ENCODE measurements at places on chromosomes 12 and 14. TPM values are rescaled to one million over a fixed set of nuclear protein-coding genes. Genes with fewer than 3 reads are reported as not detected.

The TRPV4 gene
- not detected for total RNA-seq

The PTGER2 gene
- total RNA-seq, result 2.4 TPM

The IL26 gene
- 0.56 TPM for total RNA-seq

The KIF26A gene
- 0.28 TPM for total RNA-seq

The SPIC gene
- not detected for total RNA-seq

The SCFD1 gene
- 47.5 TPM for total RNA-seq

The ACOT6 gene
- total RNA-seq, result 0.18 TPM

The DLK1 gene
- not detected for total RNA-seq

The ARMH4 gene
- not detected for total RNA-seq

The KRT73 gene
- total RNA-seq, result 1.9 TPM

The SLC4A8 gene
- total RNA-seq, result 2.0 TPM

The ACOT4 gene
- 3.1 TPM for total RNA-seq

The NTN4 gene
- not detected for total RNA-seq

- no peak overlapping the region for H3K27ac ChIP-seq
- no peak overlapping the region for H3K4me3 ChIP-seq
- no peaks in the 10 kb centered on the region for H3K27me3 ChIP-seq
- H3K36me3 ChIP-seq, result no peaks in the 10 kb centered on the region
- no peaks in the 10 kb centered on the region for H3K4me1 ChIP-seq
These were observed 77.0 kb upstream of the BCL11B start for GRCh38 chr14:99348816-99349614.

DNA sequence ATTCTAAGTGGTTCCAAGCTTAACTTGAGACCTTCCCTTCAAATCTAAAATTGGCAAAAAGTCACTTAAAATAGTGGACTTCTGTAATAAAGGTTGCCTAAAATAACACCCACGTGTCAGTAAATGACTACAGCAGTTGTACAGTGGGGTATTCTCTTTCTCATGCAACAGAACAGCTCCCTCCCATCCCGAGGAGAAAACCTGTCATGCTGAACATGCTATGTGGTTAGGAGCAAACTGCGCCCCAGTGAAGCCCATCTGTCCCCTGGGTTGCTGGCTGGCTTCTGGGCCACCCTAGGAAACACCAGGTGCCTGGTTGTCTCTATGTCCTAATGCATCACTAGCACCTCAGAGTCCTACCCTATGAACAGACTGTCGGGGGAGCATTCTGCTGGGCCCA is 2.7 kb downstream of the BTBD6 start:
- H3K27ac ChIP-seq, result no peak overlapping the region
- H3K4me3 ChIP-seq, result no peak overlapping the region
- peaks cover 21% of the 10 kb centered on the region for H3K36me3 ChIP-seq
- H3K4me1 ChIP-seq, result peaks cover 10% of the 10 kb centered on the region
- no peaks in the 10 kb centered on the region for H3K27me3 ChIP-seq

GRCh38 chr14:56394826-56395530 is 184.6 kb upstream of the TMEM260 start:
- no peaks in the 10 kb centered on the region for H3K27me3 ChIP-seq
- no peak for DNase-seq
- H3K4me3 ChIP-seq, result no peak overlapping the region
- H3K36me3 ChIP-seq, result no peaks in the 10 kb centered on the region
- H3K4me1 ChIP-seq, result no peaks in the 10 kb centered on the region

DNA sequence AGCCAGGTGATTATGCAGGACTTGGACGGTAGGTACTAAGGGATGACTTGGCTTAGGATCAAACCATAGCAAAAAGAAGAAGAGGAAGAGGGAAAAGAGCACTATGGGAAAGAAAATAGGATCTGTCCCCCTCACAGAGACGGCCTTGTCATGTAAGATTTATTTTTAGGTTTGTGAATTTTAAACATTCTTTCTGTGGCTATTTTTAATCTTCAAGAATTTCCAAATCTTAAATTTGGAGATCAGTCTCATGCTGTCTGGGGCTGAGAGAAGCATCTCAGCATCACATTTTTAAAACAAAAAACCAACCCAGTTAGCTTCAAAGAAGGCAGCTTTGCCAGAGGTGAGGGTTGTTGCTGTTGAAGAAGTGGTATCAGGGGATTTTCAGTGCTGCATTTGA is 52.6 kb upstream of the STRN3 start:
- no peak overlapping the region for H3K4me3 ChIP-seq
- DNase-seq, result no peak
- H3K27me3 ChIP-seq, result no peaks in the 10 kb centered on the region

GRCh38 chr12:102759466-102759865 is 157.6 kb downstream of the PAH start:
- no peaks in the 10 kb centered on the region for H3K36me3 ChIP-seq
- no peak overlapping the region for H3K4me3 ChIP-seq
- H3K27me3 ChIP-seq, result no peaks in the 10 kb centered on the region
- DNase-seq, result no peak
- H3K27ac ChIP-seq, result no peak overlapping the region

DNA sequence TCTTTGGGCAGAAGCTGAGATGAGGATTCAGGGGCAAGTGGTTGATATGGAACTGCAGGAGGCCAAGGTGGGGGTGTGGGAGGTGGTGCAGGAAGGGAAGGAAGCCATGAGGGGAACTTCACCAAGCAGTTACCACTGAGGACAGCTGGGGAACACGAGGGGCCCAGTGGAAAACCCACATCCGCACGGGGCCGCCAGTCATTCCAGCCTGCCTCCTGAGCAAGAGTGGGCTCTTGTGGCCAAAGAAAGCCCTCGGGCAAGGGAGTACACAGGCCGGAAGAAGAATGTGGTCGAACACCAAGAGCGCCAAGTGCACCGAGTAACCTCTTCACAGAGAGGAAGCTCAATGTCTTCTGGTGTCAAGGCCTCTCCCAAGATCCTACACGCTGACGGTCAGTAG is 252.2 kb upstream of the FOXN3 start:
- no peaks in the 10 kb centered on the region for H3K27me3 ChIP-seq
- no peak overlapping the region for H3K4me3 ChIP-seq
- H3K4me1 ChIP-seq, result peaks cover 30% of the 10 kb centered on the region
- peak; percentile 43 for DNase-seq
- peaks cover 3% of the 10 kb centered on the region for H3K36me3 ChIP-seq

DNA sequence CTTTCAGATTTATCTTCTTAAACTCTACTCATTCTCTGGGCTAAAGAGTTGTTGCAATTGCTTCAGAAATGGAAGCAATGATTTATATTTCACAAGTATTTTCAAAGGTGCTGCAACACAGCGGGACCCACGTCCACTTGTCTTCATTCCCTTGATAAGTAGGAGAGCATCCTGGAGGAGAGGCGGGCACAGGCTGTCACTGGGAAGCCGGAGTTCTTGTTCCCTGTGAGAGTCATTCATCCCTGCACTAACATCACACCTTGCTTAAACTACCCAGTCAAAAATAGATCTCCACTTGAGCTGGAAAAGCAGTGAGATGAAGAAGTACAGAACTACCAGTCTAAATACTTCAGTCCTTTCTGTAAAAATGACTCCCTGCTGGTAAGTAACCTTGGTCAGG is 160.5 kb upstream of the RASSF8 start:
- no peaks in the 10 kb centered on the region for H3K36me3 ChIP-seq
- no peak overlapping the region for H3K4me3 ChIP-seq
- H3K4me1 ChIP-seq, result peaks cover 8% of the 10 kb centered on the region
- H3K27ac ChIP-seq, result no peak overlapping the region
- H3K27me3 ChIP-seq, result no peaks in the 10 kb centered on the region
- no peak for DNase-seq

- no peak overlapping the region for H3K27ac ChIP-seq
- H3K4me1 ChIP-seq, result peaks cover 1% of the 10 kb centered on the region
- no peaks in the 10 kb centered on the region for H3K27me3 ChIP-seq
These were observed 5.6 kb upstream of the RFC5 start for GRCh38 chr12:118010903-118011302.

DNA sequence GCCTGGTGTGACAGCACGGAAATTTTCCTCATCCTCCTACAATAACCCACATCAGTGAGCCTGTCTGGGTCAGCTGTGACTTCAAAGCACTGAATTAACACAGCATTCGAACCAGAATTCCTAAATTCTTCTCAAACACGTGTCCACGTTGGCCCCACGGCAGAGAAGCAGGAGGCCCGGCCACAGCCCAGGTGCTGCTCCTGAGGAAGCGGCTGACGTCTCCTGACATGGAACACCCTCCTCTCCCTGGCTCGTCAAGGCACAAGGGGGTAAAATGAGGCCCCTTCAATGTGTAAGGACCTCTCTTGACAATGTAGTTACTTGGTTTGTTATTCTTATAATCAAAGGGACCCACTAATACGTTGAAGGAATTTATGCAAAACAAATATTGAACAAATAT is 156.3 kb upstream of the GSC start:
- no peak overlapping the region for H3K4me3 ChIP-seq
- DNase-seq, result no peak
- H3K27me3 ChIP-seq, result peaks cover 5% of the 10 kb centered on the region
- no peaks in the 10 kb centered on the region for H3K4me1 ChIP-seq

DNA sequence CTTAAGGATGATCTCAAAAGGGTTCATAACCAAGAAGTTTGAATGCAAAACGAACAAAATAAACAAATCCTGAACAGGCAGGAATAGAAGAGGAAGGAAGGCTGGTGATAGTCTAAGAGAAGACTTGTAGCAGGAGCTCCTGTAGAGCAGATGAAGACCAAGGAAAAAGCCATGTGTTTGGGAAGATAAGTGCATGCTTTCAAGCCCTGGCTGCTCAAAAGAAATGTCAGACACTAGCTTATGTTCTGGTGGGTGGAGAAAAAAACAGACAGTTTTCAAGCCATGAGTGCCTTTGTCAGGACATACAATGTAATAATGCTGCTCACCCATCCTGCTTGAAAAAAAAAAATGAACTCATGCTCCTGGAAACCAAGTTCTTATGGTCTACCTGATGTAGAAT is 27.4 kb downstream of the TAOK3 start:
- no peak overlapping the region for H3K4me3 ChIP-seq
- peaks cover 41% of the 10 kb centered on the region for H3K4me1 ChIP-seq
- no peaks in the 10 kb centered on the region for H3K27me3 ChIP-seq
- peaks cover 4% of the 10 kb centered on the region for H3K36me3 ChIP-seq
- no peak overlapping the region for H3K27ac ChIP-seq
- DNase-seq, result no peak

DNA sequence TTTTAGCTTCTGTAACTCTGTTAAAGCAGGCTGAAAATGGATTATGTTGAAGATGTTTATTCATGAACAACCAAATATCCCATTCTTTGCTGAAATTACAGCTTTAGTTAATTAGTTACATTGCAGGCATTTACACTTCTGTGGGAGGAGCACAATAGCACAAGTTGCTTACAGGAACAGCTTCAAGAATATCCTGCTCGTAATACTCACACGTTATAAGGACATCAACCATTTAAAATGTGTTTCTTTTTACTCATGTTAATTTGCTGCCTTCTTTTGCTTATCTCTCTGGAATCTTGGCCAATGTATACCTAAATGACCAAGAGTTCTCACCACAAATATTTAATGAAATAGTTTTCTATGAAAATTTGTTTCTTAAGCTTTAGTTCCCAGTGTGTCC is 305.2 kb upstream of the SYT1 start:
- H3K4me3 ChIP-seq, result no peak overlapping the region
- no peaks in the 10 kb centered on the region for H3K4me1 ChIP-seq
- H3K36me3 ChIP-seq, result no peaks in the 10 kb centered on the region
- no peaks in the 10 kb centered on the region for H3K27me3 ChIP-seq
- DNase-seq, result no peak

DNA sequence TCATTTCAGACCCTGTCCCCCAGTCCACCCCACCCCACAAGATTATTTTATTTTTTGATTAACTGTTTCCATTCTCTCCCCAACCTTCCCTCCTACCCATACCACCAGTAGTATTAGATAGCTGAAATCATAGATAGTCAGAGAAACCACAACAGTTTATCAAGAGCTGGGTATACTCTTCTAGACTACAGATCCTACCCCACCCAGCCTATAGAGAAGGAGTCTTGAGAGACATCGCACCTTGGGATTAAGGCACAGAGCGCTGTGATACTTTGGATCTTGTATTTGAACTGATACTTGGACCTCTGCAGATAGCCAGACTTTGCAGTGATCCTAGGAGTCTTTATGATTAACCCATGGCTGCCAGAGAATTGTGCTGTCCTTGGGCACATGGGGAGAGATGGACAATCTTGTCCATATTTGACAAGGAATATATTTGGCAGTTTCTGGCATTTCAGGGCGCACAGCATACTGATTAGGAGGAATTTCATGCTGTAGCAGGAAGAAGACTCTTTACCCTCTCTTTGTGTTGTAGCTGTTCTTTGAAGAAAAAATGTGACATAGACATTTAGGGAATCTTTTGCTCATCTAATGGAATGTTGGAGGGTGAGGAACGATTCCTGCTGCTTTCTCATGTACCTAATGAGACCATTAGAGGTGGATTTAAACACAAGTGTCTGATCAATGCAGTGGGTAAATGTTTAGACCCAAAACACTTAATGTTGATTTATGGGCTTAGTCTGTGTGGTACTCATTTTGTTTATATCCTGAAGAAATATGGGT is 982 bp downstream of the RBMS2 start:
- H3K27ac ChIP-seq, result peak overlapping the region; percentile 79
- H3K27me3 ChIP-seq, result no peaks in the 10 kb centered on the region
- no peaks in the 10 kb centered on the region for H3K36me3 ChIP-seq
- peaks cover 29% of the 10 kb centered on the region for H3K4me1 ChIP-seq

- no peaks in the 10 kb centered on the region for H3K27me3 ChIP-seq
- peaks cover 62% of the 10 kb centered on the region for H3K4me1 ChIP-seq
- peak; percentile 52 for DNase-seq
- H3K27ac ChIP-seq, result peak overlapping the region; percentile 92
- H3K4me3 ChIP-seq, result peak overlapping the region; percentile 86
These were observed 1.4 kb downstream of the DUSP6 start for GRCh38 chr12:89350630-89351488.

GRCh38 chr14:95137804-95138167 is 19.5 kb downstream of the DICER1 start:
- no peak overlapping the region for H3K4me3 ChIP-seq
- no peak for DNase-seq
- no peak overlapping the region for H3K27ac ChIP-seq
- H3K36me3 ChIP-seq, result peaks cover 24% of the 10 kb centered on the region

GRCh38 chr12:2304223-2304622 is 251.4 kb downstream of the CACNA1C start:
- H3K36me3 ChIP-seq, result no peaks in the 10 kb centered on the region
- peaks cover 2% of the 10 kb centered on the region for H3K4me1 ChIP-seq
- DNase-seq, result no peak

GRCh38 chr12:120855823-120856588 is 48.2 kb downstream of the SPPL3 start:
- no peak for DNase-seq
- peaks cover 10% of the 10 kb centered on the region for H3K36me3 ChIP-seq
- H3K4me1 ChIP-seq, result peaks cover 46% of the 10 kb centered on the region
- H3K27me3 ChIP-seq, result no peaks in the 10 kb centered on the region
- no peak overlapping the region for H3K27ac ChIP-seq

- H3K4me3 ChIP-seq, result no peak overlapping the region
- no peaks in the 10 kb centered on the region for H3K36me3 ChIP-seq
- peaks cover 24% of the 10 kb centered on the region for H3K4me1 ChIP-seq
- no peaks in the 10 kb centered on the region for H3K27me3 ChIP-seq
- no peak for DNase-seq
These were observed 10.2 kb downstream of the VASH1 start for GRCh38 chr14:76771437-76771980.

DNA sequence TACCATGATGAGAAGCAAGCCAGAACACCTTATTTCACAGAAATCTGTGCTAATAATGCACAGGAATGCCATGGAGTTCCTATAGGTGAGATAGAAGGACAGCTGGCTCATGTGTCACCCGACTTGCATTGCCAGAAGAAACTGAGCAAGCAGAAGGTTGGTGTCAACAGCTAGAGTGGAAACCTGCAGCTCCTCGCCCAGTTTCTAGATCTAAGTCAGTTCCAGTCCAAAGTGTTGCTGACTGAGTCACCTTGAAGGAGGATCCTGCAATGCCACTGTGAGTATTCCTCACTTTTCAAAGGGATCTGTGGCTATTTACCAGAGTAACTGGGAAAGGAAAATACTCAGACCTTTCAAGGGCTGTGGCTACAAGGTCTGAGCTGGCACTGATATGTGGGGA is 17.1 kb downstream of the CDKL1 start:
- H3K27me3 ChIP-seq, result no peaks in the 10 kb centered on the region
- H3K4me3 ChIP-seq, result no peak overlapping the region
- H3K36me3 ChIP-seq, result no peaks in the 10 kb centered on the region

All from activated CD4-positive, alpha-beta T cell treated with anti-CD3 and anti-CD28 coated beads for 36 hours (primary cell).